Right lung (tissue), 10 donors: ENCODE measurements at places on chromosomes 12 and 14. TPM values are rescaled to one million over a fixed set of nuclear protein-coding genes. Genes with fewer than 3 reads are reported as not detected.

DNA sequence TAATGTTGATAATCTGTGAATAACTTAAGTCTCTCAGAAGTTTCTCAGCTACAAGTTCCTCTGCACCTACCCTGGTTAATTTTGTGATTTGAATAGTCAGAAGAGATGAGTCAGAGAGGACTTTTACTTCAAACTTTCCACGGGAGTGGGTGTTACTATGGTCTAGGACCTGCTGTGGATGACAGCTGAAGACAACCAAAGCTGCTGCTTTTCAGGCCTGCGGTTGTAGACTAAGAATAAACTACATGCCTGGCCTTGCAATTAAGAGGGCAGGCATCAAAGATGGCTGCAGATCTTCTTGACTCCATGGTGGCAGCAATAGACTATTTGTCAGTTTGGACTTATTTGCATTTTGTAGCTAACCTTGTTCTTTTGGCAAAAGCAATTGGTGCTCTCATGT is 227.1 kb upstream of the KRR1 start:
- DNase-seq, result no peak

DNA sequence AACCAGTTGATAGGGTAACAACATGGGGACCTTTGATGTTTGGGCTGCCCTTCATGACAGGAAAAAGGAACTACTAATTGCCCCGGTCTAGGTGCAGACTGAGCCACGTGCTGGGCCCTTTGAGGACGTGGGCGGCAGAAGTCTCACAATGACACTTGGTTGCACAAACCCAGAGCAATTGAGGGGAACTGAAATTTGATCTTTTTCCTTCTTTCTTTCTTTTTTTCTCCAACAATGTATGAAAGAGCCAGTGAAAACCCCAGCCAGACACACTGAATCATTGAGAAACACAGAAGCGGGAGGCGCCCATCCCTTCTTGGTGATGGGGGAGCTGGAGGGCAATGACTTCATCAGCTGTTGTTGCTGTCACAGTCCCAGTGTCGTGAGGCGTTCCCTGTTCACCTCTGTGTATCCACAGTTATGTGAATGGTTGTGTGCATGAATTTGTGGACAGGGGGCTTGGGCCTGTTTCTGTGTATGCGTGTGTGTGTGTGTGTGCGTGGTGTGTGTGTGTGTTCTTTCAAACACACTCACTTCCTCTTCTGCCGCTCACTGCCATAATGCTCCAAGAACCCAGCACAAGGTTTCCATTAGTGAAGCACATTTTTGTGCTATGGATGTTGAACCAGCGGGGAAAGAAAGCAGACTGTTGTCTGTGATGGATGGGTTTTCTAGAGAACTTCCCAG is 137.5 kb upstream of the CCND2 start:
- DNase-seq, result peak; percentile 65

DNA sequence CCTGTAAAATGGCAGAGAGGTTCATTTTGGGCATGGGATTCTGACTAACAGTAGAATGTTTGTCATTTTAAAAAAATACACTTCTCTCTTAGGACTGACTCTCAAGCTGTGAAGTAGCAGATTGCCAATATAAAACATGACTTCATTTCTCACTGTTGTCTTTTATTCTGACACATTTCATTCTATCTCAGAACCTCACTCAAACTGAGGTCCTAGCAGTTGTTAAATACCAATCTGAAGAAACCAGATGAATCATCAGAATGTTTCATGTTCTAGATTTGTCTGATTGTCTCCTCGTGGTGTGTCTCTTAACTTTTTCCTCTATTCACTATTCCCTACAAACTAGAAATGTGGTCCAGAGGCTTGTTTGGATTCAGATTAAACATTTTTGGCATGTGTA is 276.5 kb upstream of the NPAS3 start:
- DNase-seq, result no peak

DNA sequence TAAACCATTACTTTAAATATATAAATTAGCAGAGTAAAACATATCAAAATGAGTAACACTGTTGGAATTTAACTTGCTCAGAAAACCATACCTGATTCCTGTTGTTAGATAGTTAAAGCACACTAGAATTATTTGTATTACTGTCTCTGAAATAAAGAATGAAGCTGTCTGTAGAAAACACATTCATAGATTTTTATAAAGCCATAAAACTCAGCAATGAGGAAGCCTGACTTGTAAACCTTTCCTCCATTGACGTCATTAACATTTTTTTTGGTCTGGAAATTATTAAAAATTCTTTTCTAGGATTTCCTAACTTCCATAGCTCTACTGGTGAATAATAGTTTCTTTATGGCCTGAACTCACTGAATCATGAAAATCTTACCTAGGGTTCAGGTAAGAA is 147.6 kb downstream of the BRMS1L start:
- no peak for DNase-seq

- DNase-seq, result no peak
These were observed 8.9 kb upstream of the EEA1 start for GRCh38 chr12:92938018-92938417.

DNA sequence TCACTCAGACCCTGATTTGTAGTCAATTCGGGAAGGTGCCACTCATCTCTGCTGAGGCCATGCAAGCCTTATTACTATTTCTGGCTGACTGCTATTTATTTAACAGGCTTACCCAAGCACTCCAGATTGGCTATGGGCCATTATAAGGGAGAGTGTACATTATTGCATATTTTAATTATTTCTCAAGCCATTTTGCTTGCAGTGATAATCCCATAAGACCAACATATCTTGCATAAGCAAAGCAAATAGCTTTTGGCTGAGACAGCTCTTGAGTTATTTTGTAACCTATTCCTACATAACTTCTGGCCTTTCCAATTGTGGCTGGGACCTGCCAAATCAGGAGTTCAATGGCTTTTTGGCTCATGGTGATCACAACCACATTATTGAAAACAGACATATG is 509.6 kb upstream of the USP15 start:
- DNase-seq, result peak; percentile 5

DNA sequence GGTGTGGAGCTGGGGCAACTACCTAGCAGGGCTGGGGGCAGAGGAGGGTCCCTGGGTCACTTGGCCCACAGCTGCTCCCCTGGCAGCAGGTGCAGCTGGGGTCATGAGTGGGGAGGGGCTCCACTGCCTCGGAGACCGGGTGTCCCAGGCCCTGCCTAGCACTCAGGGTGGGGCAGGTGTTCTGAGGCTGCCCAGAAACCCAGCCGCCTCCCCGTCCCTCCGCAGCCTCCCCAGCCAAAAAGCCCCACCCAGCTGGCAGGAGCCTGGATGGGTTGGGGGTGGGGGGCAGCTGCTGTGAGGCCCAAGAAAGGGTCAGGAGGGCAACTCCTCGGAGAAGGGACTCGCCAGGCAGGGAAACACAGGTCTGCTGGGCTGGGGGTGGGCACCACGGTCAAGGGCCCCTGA is 11.2 kb downstream of the AHNAK2 start:
- no peak for DNase-seq

The UNC79 gene
- polyA plus RNA-seq, result 0.59 TPM

The NTS gene
- 9.6 TPM for polyA plus RNA-seq

The OR4E2 gene
- polyA plus RNA-seq, result 0.05 TPM

The CLEC2D gene
- 29.4 TPM for polyA plus RNA-seq
